ENCODE measurements at places on chromosomes 5 and 9.
A peak's percentile ranks its signal among the peaks of the same experiment; 100 is the strongest.

DNA sequence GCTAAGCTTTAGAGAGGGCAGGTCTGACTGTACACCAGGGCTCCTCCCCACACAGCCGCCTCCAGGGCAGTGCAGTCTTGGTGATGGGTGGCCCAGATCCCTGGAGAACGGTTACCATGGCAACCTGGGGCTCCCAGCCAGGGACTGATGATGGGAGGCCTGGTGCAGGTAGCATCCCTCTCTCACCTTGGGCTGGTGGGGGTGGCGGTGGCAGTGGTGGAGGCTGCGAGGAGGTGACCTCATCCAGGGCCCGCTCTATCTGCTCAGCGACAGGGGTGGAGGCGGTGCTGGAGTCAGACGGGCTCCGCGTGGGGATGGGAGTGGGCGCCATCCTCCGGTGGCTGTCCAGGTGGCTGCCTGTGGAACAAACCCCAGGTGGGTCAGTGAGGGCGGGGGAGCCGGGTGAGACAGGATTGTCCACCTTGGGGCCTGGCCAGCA lies 12.3 kb downstream of the PRR7 start:
- no peak for DNase-seq

DNA sequence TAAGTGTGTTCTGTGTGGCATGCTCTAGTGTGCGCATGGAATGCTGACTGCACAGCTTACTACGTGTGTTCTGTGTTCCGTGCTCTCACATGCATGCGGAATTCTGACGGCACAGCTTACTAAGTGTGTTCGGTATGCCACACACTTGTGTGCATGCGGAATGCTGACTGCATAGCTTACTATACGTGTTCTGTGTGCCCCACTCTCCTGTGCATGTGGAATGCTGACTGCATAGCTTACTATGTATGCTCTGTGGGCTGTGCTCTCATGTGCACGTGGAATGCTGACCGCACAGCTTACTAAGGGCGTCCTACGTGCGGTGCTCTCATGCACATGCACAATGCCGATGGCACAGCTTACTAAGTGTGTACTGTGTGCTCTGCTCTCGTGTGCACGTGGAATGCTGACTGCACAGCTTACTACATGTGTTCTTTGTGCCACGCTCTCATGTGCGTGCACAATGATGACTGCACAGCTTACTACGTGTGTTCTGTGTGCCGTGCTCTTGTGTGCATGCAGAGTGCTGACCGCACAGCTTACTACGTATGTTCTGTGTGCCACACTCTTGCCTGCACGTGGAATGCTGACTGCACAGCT lies 548.9 kb downstream of the IRX1 start:
- no peak for DNase-seq

- DNase-seq: no peak
Measured at GRCh38 chr9:83934569-83935275, 13.5 kb upstream of the KIF27 start.

GRCh38 chr5:1108865-1109174 lies 3.0 kb downstream of the SLC12A7 start:
- DNase-seq: no peak

GRCh38 chr5:166772770-166773169 lies 1518.7 kb upstream of the WWC1 start:
- no peak for DNase-seq

DNA sequence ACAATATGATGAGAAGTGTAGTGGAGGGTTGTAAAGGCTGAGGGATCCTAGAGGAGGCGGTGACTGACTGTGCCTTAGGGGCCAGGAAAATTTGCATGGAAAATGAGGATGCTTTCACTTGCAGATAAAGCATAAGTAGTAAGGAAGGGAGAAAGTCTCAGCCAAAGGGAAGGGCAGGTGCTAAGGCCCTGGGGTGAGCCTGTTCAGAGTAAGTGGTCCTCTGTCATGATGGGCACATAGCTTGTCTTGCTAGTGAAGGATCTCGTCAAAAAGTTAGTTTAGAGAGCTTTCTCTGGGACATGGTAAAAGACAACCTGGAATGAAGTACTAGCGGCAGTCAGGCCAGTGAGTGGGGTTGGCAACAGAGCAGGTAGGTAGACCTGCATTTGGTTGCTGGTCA lies 75.4 kb upstream of the CPLX2 start:
- DNase-seq: no peak

- DNase-seq: peak; percentile 79
Measured at GRCh38 chr5:141957367-141957996, 520 bp downstream of the PCDH12 start.

DNA sequence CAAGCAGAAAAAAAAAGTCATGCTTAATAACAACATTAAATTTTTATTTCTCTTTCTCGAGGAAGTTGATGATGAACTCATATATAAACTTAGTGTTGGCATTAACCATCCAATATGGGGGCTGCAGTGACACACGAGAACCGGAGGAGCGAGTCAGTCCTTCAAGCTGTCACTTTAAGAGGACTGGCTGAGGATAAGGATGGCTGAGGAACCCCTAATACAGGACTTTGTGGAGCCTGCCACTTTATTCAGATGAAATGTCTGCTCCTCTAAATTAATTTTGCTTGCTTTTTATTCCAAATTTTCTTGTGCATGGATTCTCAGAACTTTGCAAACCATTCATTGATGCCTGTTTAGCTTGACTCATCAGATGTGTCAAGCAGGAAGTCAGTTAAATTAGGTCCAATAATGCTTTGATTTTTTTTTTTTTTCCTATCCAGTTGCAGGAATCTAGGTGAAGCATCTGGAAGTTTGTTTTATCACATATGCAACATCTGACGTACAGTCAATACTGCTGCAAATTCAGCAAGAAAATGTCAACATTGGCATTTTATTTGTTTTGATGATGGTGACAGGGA lies 144.2 kb upstream of the COL5A1 start:
- DNase-seq: no peak

GRCh38 chr9:5587024-5587423 lies 41.9 kb upstream of the RIC1 start:
- DNase-seq: no peak

DNA sequence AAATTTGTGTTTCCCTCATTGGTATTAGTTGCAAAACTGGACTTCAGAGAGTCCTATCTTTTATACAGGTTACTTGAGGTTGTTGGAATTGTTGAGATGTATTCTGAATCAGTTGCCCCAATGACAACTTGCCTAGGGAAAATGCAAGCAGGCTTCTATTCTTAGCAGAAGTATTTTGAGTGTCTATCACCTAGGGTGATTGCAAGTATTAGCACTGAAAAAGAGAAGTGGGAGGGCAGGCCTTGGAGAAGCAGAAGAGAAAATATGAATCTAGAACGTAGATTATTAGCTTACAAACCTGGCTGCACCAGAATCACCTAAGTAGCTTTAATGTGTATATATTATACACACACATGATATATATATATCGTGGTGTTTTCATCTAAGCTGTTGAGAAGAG lies 43.2 kb downstream of the ADAMTS12 start:
- DNase-seq: no peak

DNA sequence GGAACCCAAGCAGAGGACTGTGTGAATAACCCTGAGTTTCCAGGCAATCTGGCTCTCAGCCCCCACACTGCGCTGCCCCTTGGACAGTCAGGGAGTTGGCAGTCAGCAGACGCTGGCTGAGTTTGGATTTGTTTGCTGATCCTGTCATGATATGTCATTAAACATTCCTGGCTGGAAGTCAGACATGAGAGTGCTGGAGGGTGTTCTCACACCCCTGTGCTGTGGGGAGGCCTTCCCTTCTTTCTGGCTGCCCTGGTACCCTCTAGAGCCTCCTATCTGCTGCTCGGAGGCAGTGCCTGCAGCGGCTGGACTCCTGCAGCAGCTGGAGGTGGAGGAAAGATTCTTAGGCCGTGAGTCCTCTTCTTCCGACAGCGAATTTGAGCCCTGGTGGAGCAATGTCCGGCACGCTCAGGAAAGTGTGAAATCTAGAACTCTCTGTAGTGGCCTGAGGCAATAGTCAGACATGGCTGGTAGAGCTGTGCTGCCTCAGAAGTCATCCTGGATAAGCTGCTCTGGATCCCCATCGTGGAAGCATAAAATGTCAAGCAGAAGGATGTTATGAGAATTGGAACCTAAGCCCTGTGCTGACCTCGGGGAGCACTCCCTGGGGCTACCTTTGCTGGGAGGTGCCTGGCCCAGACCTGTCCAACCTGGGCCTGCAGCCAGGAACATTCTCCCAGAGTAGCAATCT lies 72.0 kb downstream of the PDE8B start:
- DNase-seq: no peak

- no peak for DNase-seq
Measured at GRCh38 chr5:2900360-2900759, 148.9 kb upstream of the IRX2 start.
